ENCODE measurements at places on chromosomes 1 and 21. TPM values are rescaled to one million over a fixed set of nuclear protein-coding genes. Genes with fewer than 3 reads are reported as not detected.
A peak's percentile ranks its signal among the peaks of the same experiment; 100 is the strongest.

DNA sequence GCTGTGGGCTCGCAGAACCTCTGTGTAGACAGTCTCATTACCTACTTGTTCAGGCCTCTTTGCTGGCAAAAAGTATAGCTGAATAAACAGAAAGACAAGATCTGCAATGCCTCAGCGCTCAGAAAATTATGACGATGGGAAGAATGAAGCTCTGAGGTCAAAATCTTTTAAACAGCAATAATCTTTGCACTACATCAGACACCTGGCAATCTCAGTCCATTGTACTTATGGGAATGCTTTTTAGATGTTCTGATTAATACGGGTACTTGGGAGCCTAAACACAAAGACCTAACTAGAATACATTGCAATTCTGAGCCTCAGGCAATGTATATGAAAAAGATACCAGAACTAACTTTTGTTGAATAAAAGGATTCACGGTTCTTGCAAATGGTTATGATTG, 410.7 kb downstream of the SMYD3 start:
- H3K36me3 ChIP-seq: peaks cover 17% of the 10 kb centered on the region
- DNase-seq: no peak
- no peak overlapping the region for H3K4me3 ChIP-seq
- no peaks in the 10 kb centered on the region for H3K4me1 ChIP-seq
- H3K27me3 ChIP-seq: no peaks in the 10 kb centered on the region

GRCh38 chr1:221783437-221783836, 41.5 kb upstream of the DUSP10 start:
- DNase-seq: no peak
- H3K27ac ChIP-seq: peak overlapping the region; percentile 39
- H3K4me3 ChIP-seq: no peak overlapping the region
- peaks cover 46% of the 10 kb centered on the region for H3K4me1 ChIP-seq
- no peaks in the 10 kb centered on the region for H3K27me3 ChIP-seq

GRCh38 chr1:5814046-5814619, 178.1 kb downstream of the NPHP4 start:
- H3K4me1 ChIP-seq: no peaks in the 10 kb centered on the region
- H3K27me3 ChIP-seq: peaks cover 13% of the 10 kb centered on the region
- no peaks in the 10 kb centered on the region for H3K36me3 ChIP-seq
- no peak overlapping the region for H3K27ac ChIP-seq
- no peak for DNase-seq
- no peak overlapping the region for H3K4me3 ChIP-seq

DNA sequence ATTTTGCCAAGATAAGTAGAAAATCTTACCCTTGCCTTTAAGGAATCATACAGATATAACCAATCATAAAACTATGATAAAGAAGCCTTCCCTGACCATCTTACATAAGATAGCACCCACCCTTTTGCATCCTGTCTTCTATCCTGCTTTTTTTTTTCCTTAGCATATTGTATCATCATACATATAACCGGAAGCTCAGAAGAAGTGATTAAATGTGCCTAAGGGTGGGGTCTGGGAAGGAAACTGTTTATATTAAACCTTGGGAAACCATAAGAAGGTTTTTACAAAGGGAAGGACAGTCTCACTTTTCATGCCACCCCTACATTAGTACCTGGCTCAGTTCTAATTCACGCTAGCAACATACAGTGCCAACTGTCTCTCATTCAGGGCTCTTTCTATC, 66.8 kb downstream of the LUZP1 start:
- H3K27ac ChIP-seq: no peak overlapping the region
- H3K36me3 ChIP-seq: peaks cover 6% of the 10 kb centered on the region
- H3K4me3 ChIP-seq: no peak overlapping the region
- H3K4me1 ChIP-seq: peaks cover 50% of the 10 kb centered on the region
- DNase-seq: no peak

- H3K27me3 ChIP-seq: no peaks in the 10 kb centered on the region
- H3K36me3 ChIP-seq: no peaks in the 10 kb centered on the region
- H3K4me1 ChIP-seq: no peaks in the 10 kb centered on the region
- DNase-seq: no peak
- H3K4me3 ChIP-seq: no peak overlapping the region
These were observed 54.7 kb downstream of the NEGR1 start for GRCh38 chr1:72227667-72228066.

GRCh38 chr1:226479474-226479873, 69.1 kb upstream of the STUM start:
- no peak overlapping the region for H3K4me3 ChIP-seq
- no peak for DNase-seq
- peaks cover 11% of the 10 kb centered on the region for H3K27me3 ChIP-seq
- H3K36me3 ChIP-seq: no peaks in the 10 kb centered on the region

DNA sequence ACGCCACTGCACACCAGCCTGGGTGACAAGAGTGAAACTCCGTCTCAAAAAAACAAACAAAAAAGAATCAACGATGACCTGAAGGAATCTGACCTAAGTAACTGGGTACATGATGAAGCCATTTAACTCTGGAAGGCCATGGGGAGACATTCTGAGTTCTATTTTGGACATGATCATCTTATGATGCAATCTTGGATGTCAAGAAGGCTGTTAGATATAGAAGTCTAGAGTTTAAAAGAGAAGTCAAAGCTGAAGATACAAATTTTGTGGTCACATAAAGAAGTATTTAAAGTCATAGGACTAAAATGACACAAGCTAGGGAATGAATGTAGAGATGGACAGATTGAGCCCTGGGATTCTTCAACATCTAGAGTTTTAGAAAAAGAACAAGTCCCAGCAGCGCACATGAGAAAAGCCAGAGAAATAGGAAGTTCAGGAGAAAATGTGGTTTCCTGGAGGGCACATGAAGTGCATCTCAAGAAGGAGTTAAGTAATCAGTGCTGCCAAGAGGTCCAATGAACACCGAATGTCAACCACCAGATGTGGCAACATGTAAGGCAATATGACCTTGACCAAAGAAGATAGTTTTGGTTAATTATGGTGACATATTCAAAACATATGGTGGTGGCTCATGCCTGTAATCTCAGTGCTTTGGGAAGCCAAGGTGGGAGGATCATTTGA, 26.8 kb downstream of the ELK4 start:
- H3K27me3 ChIP-seq: no peaks in the 10 kb centered on the region
- H3K27ac ChIP-seq: peak overlapping the region; percentile 56
- no peak overlapping the region for H3K4me3 ChIP-seq
- no peak for DNase-seq
- H3K4me1 ChIP-seq: peaks cover 31% of the 10 kb centered on the region

DNA sequence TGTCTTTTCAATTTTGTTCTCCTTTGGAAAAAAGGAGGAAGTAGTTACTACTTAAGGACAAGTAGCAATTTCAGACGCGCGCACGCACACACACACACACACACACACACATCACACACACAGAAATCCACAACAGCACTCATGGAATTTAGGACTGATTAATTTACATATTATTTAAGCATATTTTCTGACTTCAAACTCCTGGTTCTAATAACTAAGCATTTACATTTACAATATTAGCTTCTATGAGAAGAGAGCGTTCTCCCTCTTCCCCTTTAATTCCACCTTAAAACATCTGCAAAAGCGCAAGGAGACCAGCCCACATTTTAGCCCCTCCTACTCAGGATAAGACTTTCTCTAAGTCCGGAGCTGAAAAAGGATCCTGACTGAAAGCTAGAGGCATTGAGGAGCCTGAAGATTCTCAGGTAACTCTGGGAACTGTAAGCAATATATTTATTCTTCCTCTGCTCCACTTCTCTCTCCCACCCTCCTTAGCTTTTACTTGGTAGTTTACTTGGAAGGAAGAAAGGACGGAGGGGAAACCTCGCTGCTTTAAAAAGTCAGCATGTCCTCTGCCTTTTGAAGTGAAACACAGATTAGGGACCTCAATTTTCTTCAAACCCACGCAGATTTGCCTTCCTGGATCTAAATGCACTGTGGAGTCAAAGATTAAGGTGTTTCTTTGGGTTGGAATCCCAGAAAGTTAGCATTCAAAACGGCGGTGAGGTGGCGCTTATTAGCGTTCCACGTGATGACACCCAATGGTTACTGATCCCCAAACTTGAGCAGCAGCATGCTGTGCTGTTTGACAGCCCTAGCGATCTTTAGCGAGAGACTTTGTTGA, at the start of gene PLA2G4A:
PLA2G4A (plus strand) TSS at position 339 of the 844 bp plus-strand sequence. CDS start 25,406 bp downstream, outside the sequence.
- H3K27me3 ChIP-seq: peaks cover 15% of the 10 kb centered on the region
- peak; percentile 19 for DNase-seq
- peak within 1 kb of the TSS; percentile 68 for H3K4me3 ChIP-seq
- H3K4me1 ChIP-seq: peaks cover 10% of the 10 kb centered on the region
- H3K27ac ChIP-seq: no peak within 1 kb of the TSS

- DNase-seq: no peak
- no peaks in the 10 kb centered on the region for H3K27me3 ChIP-seq
- H3K36me3 ChIP-seq: no peaks in the 10 kb centered on the region
- H3K4me1 ChIP-seq: peaks cover 5% of the 10 kb centered on the region
These were observed 83.0 kb upstream of the IVNS1ABP start for GRCh38 chr1:185400052-185400451.

GRCh38 chr21:45224189-45224938, 63.3 kb downstream of the POFUT2 start:
- H3K4me3 ChIP-seq: no peak overlapping the region
- peaks cover 7% of the 10 kb centered on the region for H3K36me3 ChIP-seq
- H3K27ac ChIP-seq: no peak overlapping the region

- no peak overlapping the region for H3K4me3 ChIP-seq
- no peaks in the 10 kb centered on the region for H3K27me3 ChIP-seq
- no peaks in the 10 kb centered on the region for H3K36me3 ChIP-seq
- H3K4me1 ChIP-seq: no peaks in the 10 kb centered on the region
- no peak overlapping the region for H3K27ac ChIP-seq
These were observed 66.1 kb upstream of the PLA2G4A start for GRCh38 chr1:186762653-186763052.

DNA sequence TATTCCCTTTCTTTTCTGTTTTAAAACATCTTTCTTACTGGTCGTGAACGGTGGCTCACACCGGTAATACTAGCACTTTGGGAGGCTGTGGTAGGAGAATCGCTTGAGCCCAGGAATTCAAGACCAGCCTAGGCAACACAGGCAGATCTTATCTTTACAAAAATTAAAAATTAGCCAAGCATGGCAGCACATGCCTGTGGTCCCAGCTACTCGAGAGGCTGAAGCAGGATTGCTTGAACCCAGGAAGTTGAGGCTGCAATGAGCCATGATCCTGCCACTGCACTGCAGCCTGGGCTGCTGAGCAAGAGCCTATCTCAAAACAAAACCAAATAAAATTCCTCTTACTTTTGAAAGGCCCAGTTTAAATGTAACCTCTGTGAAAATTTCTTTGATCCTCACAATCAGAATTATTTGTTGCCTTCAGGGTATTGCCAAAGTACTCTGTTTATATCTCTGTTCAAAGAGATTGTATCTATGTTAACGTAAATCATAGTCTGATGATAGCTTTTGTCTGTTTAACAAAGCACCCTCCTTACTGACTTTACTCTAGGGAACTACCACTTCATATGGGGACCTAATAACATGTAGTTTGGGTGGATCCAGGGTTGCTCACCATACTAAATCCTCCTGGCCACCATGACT, 71.6 kb downstream of the RERE start:
- no peak overlapping the region for H3K4me3 ChIP-seq
- no peak for DNase-seq
- H3K27me3 ChIP-seq: no peaks in the 10 kb centered on the region

GRCh38 chr1:14149431-14149830, 449.1 kb upstream of the KAZN start:
- no peaks in the 10 kb centered on the region for H3K4me1 ChIP-seq
- H3K27me3 ChIP-seq: peaks cover 7% of the 10 kb centered on the region
- no peak overlapping the region for H3K4me3 ChIP-seq
- H3K36me3 ChIP-seq: no peaks in the 10 kb centered on the region
- H3K27ac ChIP-seq: no peak overlapping the region

- H3K4me1 ChIP-seq: no peaks in the 10 kb centered on the region
- peak; percentile 60 for DNase-seq
- no peak overlapping the region for H3K4me3 ChIP-seq
- no peaks in the 10 kb centered on the region for H3K27me3 ChIP-seq
- H3K36me3 ChIP-seq: no peaks in the 10 kb centered on the region
These were observed 8.6 kb downstream of the MORN1 start for GRCh38 chr1:2382621-2383361.

The GRHL3 gene
- not detected for total RNA-seq

The C21orf58 gene
- total RNA-seq: 33.0 TPM

The CYYR1 gene
- not detected for total RNA-seq

The PRKACB gene
- total RNA-seq: 22.2 TPM

The NHLH1 gene
- 0.32 TPM for total RNA-seq

The BRDT gene
- not detected for total RNA-seq

Data from activated CD4-positive, alpha-beta T cell treated with anti-CD3 and anti-CD28 coated beads for 36 hours (primary cell).